ENCODE measurements at places on chromosomes 11 and 22.

- DNase-seq: no peak
Measured at GRCh38 chr11:134466156-134466555, 54.1 kb upstream of the B3GAT1 start.

- DNase-seq: no peak
Measured at GRCh38 chr22:27996529-27996925, 77.5 kb upstream of the PITPNB start.

- no peak for DNase-seq
Measured at GRCh38 chr11:34627197-34627596, 6.3 kb downstream of the EHF start.

- DNase-seq: peak; percentile 12
Measured at GRCh38 chr11:70556884-70557741, 158.8 kb downstream of the CTTN start.

DNA sequence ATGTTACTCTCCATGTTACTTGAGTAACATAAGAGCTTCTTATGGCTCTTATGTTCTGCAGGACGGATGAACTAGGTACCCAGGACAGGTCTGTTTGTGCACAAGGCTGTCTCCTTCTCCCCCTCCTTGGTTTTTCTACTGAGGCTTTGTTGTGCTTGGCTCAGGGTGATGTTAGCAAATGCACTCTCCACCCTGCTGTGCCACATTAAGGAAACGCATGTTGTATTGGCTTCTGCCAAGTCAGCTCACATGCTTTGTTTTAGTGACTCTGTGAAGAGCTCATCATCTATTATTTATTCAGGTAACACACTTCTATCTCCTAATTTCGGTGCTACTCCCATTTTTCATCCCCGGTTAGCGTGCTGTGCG lies 108.3 kb downstream of the PTPRJ start:
- DNase-seq: no peak

DNA sequence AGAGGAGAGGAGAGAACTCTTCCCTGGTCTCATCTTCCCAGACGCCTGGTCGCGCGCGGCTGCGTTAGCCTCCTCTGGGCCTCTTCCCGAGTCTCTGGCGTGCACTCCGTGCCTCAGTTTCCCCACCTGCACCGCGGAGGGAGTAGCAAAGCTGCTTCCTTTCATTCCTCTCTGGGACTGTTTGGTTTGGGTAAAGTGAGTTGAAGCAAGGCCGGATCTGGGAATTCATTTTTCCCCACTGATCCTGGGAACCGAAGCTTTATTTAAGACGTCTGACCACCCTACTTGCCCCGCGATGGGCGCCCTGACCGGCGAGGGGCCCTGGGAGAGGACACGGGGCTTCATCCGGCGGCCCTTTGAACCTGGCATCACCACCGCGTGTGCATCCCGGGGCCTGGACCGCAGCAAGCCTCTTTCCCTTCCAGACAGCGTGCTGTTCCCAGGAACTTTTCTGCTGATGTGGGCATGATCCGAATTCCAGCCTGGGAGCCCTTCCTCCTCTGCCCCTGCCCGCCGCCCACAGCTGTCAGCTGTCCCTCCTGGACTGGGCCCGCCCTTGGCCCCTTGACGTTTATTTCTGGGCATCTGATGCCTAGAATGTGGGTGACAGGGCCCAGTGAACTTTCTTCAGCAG lies 758 bp downstream of the LDLRAD3 start:
- no peak for DNase-seq

GRCh38 chr11:78205256-78205655 lies 16.5 kb downstream of the USP35 start:
- no peak for DNase-seq

- no peak for DNase-seq
Measured at GRCh38 chr11:69947059-69947792, 128.0 kb upstream of the FGF3 start.

- DNase-seq: no peak
Measured at GRCh38 chr11:31824879-31825837, 14.0 kb upstream of the PAX6 start.

- no peak for DNase-seq
Measured at GRCh38 chr11:12005476-12005875, 3.0 kb downstream of the DKK3 start.

DNA sequence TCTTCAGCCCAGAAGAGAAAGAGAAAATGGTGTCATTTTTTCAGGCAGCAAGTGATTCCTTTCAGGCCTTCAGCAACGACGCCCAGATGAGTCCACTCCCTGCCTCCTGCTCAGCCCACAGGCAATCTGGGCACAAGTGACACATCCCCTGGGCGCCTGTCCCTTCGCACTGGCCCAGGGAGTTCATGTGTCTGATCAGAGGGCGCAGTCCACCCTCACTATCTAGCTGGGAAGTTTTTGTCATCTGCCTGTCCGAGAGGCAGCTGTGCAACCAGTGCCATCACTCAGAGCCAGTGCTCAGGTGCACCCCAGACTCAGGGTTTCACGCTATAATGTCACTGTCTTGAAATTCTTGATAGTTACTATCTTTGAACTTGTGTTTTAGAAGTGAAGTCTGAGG lies 1.4 kb upstream of the KCNQ1OT1 start:
- DNase-seq: no peak

GRCh38 chr22:20092477-20092854 lies 12.4 kb downstream of the DGCR8 start:
- DNase-seq: no peak

DNA sequence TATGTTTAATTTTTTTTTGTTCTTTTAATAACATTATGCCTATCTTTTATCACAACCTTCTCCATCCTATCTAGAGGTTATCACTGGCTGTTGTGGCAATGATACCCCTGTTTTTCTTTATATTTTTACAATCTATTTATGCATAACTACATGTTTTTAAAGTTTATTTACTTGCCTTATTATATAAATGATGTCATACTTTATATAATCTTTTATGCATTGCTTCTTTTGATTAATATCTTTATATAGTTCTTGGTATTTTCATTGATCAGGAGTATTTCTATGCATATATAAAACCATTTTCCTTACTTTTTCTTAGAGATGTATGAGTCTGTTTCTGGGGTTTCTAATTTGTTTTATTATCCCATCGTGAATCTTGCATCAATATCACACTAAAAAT lies 719.8 kb upstream of the RAG2 start:
- no peak for DNase-seq

GRCh38 chr11:92776676-92777075 lies 192.8 kb upstream of the MTNR1B start:
- no peak for DNase-seq

DNA sequence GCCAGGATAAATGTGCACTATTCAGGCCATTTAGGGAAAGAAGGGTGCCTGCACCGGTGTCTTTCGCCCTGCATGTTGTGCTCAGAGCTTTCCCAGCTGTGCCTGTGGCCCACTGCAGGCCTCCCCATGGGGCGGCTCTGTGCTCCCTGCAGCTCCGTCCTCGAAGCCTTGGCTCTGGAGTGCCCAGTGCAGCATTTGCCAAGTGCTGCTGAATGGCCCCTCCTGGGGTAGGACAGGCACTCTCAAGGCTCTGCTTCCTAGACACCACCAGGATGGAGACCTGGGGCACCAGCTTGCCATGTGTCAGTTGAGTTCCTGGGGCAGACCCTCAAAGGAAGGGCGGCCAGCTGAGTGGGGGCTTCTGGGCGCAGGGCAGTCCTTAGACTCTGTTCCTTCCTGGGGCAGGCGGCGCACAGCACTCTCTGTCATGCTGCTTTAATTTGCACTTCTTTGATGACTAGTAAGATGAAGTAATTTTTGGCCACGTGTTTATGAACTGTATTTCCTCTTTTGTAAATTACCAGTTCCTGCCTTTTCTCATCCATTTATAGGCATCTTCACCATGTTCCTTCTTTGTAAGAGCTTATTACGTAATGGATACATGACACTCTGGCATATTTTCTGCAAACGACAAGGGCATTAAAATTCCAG lies 32.1 kb upstream of the GNB1L start:
- no peak for DNase-seq

GRCh38 chr22:27803841-27804415 lies 2.4 kb upstream of the MN1 start:
- DNase-seq: no peak

DNA sequence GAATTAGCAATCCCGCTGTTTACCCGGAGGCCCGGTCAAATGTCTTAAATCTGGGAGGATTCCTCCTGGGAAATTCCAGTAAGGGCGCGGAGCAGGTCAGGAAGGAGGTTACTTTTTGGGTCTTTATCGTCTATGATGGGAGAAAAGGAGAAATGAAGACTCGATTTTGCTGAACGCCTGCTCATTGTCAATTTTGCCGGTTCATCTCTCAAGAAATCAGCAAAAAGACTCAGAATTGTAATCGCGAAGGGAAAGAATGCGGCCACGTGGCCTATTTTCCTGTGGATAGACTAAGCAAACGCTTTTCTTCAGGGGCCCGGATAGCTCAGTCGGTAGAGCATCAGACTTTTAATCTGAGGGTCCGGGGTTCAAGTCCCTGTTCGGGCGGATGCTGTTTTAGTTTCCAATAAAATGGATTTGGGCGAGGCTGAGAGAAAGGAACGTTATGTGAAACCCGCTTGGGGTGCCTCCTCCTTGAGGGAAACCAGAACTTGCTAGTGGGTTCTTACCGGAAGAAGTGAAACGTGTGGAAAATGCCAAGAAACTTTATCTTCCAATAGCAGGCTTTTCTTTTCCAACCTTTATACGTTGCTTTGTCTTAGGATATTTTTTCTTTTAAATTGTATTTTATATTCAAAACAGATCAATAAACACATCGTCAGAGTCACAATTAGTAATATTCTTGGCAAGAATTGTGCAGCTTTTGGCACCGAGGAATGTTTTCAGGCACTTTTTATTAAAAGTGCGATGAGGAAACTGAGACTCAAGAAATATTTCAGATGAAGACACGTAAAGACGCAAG lies 45.0 kb downstream of the OR4D9 start:
- peak; percentile 92 for DNase-seq

- peak; percentile 51 for DNase-seq
Measured at GRCh38 chr22:19942157-19943081, 801 bp upstream of the TXNRD2 start.

- DNase-seq: no peak
Measured at GRCh38 chr11:72144807-72145565, 9.5 kb downstream of the FOLR3 start.

DNA sequence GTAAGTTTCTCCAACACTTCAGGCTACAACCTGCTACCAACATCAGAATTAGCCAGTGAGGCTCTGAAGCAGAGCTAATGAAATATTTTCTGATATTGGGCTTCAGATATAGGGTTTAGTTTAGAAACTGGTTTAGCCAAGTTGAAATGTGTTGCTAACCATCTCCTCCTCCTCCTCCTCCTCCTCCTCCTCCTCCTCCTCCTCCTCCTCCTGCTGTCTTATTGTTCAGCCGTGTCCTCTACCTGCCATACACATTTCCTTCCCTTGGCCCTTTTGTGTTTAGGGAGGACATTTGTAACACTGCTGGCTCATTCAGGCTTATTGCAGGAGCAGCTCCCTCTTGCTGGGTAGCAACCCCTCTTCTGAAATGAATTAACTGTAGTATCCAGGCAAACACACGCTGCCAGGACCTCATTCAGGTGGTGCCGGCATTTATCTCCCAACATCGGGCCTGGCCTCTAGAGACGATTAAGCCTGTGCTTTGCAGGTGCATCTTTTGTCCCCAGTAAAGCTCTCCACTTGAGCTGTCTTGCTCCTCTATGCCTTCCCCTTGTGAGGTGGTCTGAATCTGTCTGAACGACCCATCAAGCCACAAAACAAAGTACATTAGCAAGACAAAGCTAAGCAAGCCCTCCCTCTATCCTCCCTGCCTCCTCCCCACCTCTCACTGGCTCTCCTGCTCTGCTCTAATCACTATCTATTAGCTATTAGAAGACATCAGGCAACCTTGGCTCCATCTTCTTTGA lies 82.9 kb downstream of the KCNJ1 start:
- no peak for DNase-seq

GRCh38 chr11:19511413-19512183 lies 201.0 kb upstream of the NAV2 start:
- DNase-seq: no peak

GRCh38 chr11:61893981-61894380 lies 2.6 kb upstream of the FADS3 start:
- DNase-seq: no peak

- no peak for DNase-seq
Measured at GRCh38 chr22:37677493-37677974, 2.1 kb downstream of the LGALS1 start.

DNA sequence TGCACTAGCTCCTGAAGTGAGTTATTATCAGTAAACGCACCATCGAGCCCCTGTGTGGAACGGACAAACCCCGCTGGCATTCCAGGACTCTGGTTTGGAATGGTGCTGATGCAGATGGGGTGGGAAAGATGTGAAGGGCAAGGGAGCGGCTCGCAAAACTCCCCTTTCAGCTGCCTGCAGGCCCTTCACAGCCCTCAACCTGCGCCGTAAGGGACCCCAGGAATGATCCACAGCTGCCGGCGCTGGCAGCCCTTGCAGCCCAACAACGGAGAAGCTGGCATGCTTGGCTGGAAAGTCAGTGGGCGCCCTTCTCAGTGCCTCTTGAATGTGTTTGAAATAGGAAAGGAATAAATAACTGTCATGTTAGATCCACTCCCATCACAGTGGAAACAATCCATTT lies 1445.5 kb downstream of the BRD1 start:
- DNase-seq: no peak

- no peak for DNase-seq
Measured at GRCh38 chr11:91041626-91042025, 818.8 kb upstream of the CHORDC1 start.

- DNase-seq: no peak
Measured at GRCh38 chr22:23749841-23750301, 1.0 kb downstream of the ZNF70 start.

GRCh38 chr11:110086892-110087309 lies 6.3 kb upstream of the ZC3H12C start:
- DNase-seq: no peak

DNA sequence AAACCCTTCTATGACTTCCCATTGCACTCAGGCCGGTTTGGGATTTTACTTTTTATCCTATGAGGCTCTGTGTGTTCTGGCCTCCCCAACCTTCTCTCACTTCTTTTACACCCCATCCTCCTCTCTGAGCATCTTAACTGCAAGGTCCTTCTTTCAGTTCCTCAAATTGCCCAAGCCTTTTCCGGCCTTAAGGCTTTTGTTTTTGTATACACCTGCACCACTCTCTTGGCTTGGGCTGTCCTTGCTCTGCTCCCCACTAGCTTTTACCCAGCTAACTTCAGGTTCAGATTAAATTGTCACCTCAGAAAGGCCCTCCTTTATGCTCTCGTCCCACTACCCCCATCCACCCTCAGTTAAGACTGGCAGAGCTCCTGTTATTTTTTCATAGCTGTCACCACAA lies 55.5 kb downstream of the FAM83F start:
- peak; percentile 90 for DNase-seq

DNA sequence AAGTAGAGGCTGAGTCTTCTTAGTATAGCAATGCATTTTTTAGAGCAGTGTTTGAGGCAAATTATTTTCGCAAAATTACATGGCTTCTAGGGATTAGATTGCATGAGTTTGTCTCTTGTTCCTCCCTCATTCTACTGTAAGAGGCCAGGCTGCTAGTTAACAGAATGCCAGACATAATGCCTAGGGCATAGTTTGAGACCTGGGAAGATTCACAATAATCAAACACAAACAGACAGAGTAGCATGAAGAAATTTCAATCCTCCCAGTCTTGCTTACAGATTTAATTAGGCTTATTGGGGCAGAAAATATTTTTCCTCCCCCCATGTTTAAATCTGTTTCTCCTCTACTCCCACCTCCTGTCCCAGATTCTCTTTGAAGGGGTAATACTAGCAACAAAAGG lies 48.3 kb downstream of the ARHGEF12 start:
- no peak for DNase-seq

GRCh38 chr22:24506802-24507438 lies 11.8 kb downstream of the UPB1 start:
- DNase-seq: peak; percentile 54

All from GM12865 (cell line).